ENCODE measurements at places on chromosomes 7 and 10.

- peak; percentile 41 for DNase-seq
Observed at GRCh38 chr10:72274730-72275350, 1.1 kb downstream of the DDIT4 start.

DNA sequence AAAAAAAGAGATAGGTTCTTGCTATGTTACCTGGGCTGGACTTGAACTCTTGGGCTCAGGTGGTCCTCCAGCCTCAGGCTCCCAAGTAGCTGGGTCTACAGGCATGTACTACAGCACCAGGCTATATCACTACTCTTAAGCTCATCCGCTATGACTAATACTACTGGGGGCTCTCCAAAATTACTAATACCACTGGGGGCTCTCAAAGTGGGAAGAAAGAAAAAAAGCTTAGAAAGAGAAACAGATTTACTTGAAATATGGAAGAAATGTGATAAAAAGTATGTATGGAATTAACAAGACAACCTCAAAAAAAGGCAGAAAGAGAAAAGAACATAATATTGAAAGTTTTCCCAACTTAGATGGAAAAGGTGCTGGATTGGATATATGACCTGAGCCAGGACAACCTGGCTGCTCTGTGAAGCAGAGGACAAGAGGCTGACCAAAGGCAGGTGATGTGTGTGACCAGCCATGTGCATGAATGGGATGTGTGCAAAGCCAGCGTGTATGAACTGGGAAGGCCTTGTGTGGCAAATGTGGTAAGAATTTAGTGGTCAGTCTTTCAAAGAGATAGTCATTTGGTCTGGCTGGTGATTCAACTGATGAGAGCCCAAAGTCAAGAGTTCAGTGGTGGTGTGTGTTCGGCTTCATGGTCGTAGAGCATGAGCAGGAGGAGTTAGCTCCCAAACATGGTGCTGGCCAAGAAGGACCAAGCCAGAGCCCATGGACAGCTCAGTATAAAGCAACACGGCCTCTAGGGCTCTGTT lies 232.4 kb upstream of the KLF14 start:
- DNase-seq: no peak

- no peak for DNase-seq
Observed at GRCh38 chr7:157384301-157384700, 47.5 kb downstream of the DNAJB6 start.

DNA sequence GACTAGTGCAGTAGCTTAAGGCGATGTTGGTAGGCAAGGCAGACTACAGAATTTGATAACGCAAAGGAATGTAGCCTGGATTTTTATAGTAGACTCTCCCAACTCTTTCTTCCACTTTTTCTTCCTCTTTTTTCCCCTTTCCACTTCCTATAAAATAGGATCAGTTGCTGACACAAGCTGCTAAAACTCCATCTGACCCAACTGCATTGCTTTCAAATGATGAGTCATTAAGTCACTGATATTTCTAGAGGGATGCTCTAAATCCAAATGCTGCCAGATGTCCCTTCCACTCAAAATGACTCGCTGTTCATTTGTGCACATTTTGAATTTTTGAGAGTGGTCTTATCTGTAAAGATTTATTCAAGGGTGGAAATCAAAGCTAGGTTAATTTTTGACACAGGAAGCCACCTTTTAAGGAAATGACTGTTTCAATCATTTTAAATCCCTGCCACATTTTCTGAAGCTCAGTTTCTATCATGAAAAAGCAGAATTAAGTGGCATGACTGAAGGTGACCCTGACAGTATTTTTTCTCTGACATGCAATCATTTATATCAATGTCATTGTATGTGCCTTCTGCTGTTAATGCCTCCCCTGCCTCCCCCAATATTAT lies 25.8 kb upstream of the SFMBT2 start:
- DNase-seq: no peak

- no peak for DNase-seq
Observed at GRCh38 chr7:32117837-32118236, 47.6 kb upstream of the PDE1C start.

- no peak for DNase-seq
Observed at GRCh38 chr7:105728028-105728427, 146.7 kb upstream of the EFCAB10 start.

DNA sequence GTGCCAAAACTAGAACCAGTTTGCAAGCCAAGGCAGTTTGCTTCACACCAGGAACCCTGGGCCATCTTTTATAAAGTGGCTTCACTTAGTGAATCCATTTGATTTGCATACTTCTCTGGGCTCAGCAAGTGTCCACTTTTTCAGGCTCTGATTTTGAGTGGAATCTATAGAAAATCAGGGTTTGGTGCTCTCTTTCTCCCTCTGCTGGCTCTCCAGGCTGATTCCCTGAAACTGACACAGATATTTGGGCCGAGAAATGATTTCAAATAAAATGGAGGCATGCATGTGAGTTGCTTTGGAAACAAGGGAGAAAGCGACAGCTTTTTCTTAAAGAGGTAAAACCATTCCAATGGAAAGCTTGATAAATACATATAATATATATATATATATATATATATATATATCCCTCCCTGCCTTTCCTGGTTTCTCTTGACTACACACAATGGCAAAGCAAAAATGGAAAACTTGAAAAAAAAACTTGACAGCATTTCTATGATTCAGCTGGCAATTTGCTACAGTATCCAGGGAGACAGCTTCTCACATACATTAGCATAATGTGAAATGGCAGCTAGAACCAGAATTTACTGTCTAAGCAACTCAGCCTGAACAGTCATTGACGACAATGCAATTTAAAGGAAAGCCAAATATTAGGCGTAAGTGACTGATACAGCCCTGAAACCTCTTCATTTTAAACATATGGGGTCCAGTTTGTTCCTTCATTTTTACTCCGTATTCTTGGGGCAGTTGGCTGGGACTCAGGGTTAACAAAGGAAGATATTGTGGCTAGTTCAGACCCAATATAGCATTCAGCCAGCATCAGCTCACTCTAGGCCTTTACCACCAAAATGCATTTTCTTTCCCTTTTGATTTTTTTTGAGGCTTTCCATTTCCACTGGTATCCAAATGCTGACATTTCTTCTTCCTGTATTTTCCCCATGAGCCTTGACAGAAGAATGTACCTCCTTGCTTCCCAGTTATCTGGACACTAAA lies 188.5 kb downstream of the TMEM178B start:
- DNase-seq: no peak

DNA sequence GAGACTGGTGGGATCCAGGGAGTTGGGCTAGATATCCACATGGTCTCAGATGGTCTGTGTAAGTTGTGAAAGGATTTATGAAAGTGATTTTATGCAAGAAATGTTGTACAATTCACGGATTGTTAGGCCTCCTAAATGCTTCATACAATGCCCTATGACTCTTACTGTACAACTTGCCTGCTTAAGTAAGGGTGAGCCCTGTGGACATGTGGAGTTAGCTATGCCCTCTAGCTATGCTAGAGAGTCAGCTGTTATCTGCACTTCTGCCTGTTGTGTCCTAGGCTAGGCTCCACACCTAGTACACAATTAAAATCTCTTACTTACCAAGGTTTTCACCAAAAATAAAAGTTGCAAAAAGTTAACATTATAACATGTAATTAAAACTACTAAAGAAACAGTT lies 1.7 kb upstream of the CFAP43 start:
- no peak for DNase-seq

- DNase-seq: no peak
Observed at GRCh38 chr10:86301971-86302370, 64.6 kb downstream of the GRID1 start.

- DNase-seq: peak; percentile 69
Observed at GRCh38 chr7:26500749-26501352, 209.2 kb downstream of the SNX10 start.

- peak; percentile 11 for DNase-seq
Observed at GRCh38 chr7:93117327-93117726, 452 bp downstream of the SAMD9 start.

Measured in NCI-H1105 treated with DMSO at 0.1 percent for 48 hours (cell line).